ENCODE measurements at places on chromosomes 2 and 18.

- no peak for DNase-seq
These were observed 469.7 kb downstream of the CDH2 start for GRCh38 chr18:27707201-27707600.

GRCh38 chr2:190607657-190608357, 41.1 kb upstream of the NAB1 start:
- no peak for DNase-seq

GRCh38 chr18:75162467-75162866, 46.5 kb downstream of the PTGR3 start:
- DNase-seq = no peak

- DNase-seq = no peak
These were observed 49.5 kb upstream of the LRATD1 start for GRCh38 chr2:14583059-14583458.

- DNase-seq = peak; percentile 93
These were observed 132.5 kb upstream of the EPAS1 start for GRCh38 chr2:46164529-46165301.

DNA sequence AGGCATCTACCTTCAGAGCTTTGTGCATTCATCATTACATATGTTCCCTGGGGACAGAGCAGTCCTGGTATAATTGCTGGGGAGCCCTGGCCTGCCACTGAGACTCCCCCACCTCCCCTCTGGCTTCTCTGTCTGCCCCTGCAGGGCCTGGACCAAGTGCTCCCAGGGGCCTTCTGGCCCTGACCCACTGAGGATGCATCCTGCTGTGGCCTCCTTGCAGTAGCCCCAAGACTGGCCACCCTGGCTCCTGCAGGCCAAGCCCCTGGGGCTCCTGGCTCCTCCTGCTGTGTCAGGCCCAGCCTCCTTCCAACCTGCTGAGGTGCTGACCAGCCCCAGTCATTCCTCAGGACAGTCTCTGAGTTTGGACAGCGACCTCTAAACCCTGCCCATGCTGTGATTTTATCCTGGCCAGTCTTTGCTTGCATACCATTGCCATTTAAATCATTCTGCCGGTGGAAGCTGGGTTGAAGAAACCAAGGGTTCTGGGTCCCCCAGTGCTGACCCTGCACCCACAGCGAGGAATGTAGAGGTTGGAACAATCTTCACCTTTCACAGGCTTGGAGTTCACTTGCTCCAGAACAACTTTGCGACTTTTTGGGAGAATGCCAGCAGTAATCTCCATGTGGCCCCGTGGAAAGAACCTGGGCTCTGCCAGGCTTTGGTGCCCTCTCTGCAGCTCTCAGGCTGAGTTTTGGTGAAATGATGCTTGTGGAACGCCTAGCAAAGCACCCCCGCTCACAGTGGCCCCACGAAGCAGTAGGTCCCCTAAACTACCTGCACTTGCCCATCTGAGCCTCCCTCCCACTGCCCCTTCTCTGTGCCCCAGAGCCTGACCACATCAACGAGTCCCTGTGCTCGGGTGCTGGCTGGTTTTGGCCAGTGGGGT, 167.3 kb upstream of the GLI2 start:
- no peak for DNase-seq

- no peak for DNase-seq
These were observed 200.5 kb downstream of the EXOC6B start for GRCh38 chr2:72625366-72625765.

DNA sequence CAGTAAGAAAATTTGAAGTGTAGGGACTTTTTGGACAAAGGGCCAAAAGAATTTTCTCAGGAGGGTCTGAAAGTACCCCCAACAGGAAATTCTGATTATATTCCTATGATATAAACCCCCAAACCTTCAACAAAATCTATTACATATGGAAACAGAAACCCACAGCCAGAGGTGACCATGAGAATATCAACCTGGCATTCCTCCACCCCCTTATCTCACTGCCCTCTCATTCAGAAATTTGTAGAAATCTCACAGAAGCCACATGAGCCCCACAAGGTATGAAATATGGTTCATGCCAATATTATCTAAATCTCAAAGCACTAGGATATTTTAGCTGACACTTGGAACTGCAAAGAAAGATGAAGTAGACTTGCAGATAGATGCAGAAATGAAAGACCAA, 31.0 kb upstream of the RBBP8 start:
- DNase-seq = no peak

DNA sequence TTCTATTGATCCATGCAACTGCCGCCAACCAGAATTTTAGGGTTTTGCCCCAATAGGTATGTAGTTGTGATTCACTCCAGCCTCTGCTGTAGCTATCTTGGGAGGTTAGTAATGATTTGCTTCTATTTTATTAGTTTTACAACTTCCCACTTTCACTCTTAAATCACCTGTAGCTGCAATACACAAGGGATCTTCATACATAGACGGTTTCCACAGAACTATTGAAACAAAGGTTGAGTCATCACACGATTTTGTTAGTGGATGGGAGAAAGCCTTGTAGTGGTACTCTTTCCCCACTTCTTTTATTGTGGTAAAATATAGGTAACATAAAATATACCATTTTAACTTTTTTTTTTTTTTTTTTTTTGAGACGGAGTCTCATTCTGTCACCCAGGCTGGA, 104.2 kb upstream of the SPRED2 start:
- DNase-seq = no peak

- DNase-seq = peak; percentile 42
These were observed 118.8 kb downstream of the MEP1B start for GRCh38 chr18:32308493-32309120.

- no peak for DNase-seq
These were observed 4.2 kb downstream of the GEN1 start for GRCh38 chr2:17758118-17758517.

- no peak for DNase-seq
These were observed 356.2 kb upstream of the SMIM21 start for GRCh38 chr18:75783566-75784281.

GRCh38 chr2:218478544-218478943, 59.6 kb downstream of the VIL1 start:
- no peak for DNase-seq

- peak; percentile 22 for DNase-seq
These were observed 519.3 kb upstream of the HNMT start for GRCh38 chr2:137444970-137445369.

DNA sequence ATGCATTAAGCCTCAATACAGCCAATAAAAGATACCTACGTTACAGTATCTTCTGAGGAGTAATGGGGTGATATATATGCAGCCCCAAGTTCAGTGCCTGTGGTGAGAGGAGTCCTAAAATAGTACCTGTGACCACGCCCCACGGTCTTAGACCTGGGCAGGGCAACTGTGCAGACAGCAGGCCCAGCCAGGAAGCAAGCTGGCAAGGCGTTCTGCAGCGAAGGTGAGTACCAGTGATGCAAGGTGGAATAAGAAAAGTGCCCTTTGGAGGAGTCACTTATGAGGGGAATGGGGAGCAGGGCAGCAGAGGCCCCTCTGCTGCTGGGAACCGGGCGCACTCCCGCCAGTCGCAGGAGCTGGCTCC, 12.7 kb upstream of the MAP3K2 start:
- DNase-seq = no peak

- DNase-seq = no peak
These were observed 72.8 kb downstream of the ZNF521 start for GRCh38 chr18:25279133-25279532.
